ENCODE measurements at places on chromosomes 16 and 17.

DNA sequence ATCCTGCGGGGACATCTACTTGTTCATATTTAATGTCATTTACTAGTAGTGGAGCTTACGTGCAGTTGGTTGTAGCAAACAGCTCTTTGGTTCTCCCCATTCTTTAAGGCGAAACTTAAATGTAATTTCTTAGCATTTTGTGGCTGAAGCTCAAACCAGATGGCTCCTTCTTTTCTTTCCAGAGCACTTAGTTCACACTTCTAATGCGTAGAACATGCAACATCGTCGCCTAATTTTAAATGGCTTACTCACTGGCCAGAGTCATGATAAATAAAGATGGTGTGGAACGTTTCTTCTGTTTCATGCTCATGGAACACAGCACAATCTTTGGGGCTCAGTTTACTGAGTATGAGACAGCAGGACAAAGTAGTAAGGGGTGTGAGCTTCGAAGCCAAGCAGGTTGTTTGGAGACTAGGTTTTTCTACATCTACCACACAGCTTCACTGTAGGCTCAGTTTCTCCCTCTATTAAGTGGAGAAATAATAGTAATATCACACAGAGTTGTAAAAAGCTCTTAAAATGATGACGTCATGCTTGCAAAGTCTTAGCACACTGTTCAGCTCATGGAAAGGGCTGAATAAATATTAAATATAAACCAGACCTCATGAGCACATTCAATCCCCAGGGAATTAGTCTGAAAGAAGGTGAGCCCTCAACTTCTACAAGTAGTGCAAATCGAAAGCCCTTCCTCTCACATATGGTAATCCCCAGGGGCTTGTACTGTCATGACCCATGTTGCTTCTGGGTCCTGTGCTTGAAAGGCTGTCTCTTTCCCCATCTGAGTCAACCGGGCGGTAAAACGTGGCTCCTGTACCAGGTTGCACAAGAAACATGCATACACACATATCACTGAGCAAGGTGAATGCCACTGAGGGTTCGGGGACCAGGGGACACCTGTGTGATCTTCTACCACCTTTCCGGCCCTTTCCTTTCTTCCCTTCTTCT is 384.3 kb downstream of the CDH13 start:
- no peak for DNase-seq

- DNase-seq = no peak
These were observed 36.3 kb downstream of the ADGRG5 start for GRCh38 chr16:57578521-57579360.

GRCh38 chr16:55444754-55445485 is 34.1 kb upstream of the MMP2 start:
- no peak for DNase-seq

DNA sequence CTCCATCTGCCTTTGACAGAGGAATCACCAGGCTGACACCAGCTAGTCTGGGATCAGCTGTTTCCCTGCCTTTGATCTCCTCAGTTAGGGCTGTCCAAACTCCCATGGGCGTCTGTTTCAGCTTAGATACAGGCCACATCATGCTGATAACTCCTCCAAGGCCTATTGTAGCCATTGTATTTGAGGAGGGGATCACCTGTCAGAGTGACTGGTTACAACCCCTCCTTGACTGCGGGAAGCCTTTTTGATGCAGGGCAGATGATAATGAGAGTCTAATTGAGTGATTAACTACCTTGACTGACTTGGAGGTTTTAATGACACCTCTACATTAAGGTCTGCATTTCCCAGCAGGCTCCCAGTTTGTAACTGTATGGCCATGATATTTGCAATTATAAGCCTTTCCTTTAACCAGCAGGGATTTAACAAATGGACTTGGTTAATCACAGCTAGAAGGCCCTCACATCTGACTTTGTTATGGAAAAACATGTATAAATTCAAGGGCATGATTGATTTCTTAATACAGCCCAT is 863.5 kb downstream of the KCNJ2 start:
- no peak for DNase-seq

DNA sequence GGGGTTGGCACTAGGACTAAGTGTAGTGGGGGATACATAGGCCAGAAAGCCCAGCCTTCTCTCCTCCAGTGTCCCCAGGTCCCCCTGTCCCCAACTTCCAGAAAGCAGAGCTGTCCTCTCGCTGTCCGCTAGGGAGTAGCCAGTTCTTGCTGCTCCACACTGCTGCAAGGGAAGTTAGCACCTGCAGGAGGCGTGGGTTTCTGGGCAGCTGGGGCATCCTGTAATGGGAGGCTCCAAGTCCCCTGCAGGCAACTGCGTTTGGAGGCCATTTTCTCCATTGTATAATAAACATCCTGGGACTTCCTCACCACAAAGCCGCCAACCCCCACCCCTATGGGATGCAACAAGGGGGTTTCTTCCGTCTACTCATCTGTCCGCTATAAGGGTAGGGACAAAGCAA is 1.7 kb downstream of the RPRML start:
- DNase-seq = no peak

DNA sequence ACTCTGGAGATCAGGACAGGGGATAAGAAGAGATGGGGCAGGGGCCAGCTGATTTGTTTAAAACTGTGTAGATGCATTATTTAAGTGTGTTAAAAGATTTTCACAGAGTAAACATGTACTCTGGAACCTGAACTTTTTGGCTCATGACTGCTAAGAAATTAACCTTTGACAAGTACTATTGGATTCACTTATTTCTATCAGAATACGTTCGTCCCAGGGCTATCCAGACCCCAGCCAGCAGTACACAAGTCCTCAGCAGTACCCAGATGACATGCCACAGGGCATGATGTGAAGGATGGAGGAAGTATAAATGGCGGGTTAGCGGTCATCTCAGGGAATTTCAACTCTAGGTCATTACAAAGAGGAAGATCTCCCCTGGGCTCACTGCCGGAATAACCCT is 253.7 kb downstream of the STX8 start:
- no peak for DNase-seq

- no peak for DNase-seq
These were observed 5.8 kb upstream of the RHOT2 start for GRCh38 chr16:662095-662494.

DNA sequence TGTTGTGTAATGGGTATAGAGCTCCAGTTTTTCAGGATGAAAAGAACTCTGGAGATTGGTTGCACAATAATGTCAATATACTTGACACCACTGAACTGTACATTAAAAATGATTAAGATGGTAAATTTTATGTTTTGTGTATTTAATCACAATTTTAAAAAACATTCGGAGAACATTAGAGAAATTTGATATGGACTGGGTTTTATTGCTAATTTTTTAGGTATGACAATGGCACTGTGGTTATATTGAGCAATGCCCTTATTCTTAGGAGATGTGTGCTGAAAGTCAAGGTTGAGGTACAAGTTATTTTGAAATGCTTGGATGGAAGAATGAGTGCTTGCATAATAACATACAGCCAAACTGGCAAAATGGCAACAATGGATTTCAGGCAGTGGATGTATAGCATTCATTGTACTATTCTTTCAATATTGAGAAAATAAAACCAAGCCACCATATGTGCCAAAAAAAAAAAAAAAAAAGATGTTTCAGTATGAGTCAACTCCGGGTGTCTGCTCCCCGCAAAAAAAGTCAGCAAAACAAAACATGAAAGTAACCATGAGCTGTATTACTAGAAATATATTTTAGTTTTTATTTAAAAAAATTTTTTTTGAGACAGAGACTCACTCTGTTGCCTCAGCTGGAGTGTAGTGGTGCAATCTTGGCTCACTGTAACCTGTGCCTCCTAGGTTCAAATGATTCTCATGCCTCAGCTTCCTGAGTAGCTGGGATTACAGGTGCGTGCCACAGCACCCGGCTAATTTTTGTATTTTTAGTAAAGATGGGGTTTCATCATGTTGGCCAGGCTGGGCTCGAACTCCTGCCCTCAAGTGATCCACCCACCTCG is 19.8 kb downstream of the HOXB1 start:
- no peak for DNase-seq

- no peak for DNase-seq
These were observed 5.8 kb upstream of the MYCBPAP start for GRCh38 chr17:50502301-50502990.

GRCh38 chr16:49738001-49738400 is 117.9 kb downstream of the ZNF423 start:
- DNase-seq = no peak

DNA sequence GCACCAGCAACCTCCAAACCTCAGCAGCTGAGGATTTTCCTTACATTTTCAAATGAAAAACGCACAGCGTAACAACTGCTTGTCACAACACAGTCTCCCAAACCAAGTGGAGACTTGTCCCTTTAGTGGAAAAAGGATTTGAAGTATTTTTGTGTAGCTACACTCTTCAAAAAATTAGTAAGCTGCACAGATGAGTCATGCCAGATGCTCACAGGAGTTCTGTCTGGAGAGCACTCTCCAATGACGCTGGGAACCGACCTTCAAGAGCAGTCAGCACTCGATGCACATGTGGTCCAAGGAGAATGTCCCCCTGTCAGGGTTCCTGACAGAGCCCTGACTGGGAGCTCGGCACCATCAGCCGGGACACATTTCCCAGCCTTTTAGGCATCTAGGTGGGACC is 39.8 kb downstream of the MAP1LC3B start:
- no peak for DNase-seq

DNA sequence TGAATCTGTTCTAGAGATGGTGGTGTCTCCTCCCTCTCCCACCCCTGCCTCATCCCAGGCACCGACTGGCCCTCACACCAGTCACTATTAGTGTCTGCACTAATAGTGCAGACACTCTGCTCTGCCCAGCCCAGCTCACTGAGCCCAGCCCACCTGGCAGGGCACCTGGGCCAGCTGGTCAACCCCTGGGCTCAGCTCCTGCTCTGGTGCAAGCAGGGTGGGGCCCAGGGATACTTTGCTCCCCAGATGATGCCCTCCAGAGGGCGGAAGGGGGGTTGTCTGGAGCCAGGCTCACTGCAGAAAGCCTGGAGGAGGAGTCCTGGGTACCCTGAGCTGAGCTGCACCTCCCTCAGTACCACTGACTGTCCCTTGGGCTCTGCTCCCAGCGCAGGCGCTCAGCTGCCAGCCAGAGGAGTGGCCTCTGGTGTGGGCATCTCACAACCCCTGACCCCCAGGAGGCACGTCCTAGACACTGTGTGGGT is 14.5 kb downstream of the RAB11FIP4 start:
- DNase-seq = no peak

DNA sequence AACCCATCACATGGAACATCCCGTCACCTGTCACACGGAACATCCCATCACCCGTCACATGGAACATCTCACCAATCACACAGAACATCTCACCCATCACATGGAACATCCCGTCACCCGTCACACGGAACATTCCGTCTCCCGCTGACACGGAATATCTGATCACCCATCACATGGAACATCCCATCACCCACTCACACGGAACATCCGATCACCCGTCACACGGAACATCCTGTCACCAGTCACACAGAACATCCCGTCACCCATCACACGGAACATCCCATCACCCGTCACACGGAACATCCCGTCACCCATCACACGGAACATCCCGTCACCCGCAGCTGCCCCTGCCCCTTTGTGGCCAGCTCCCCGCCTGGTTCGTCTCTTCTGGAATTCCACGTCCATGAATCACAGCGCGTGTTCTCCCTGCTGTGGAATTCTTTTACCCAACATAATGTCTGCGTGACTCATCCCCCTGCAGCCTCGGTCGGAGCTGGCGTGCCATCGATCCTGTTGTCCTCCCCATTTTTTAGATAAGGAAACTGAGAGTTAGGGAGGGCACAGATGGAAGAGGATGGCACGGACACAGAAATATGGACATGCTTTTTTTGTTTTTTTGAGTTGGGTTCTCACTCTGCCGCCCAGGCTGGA is 5.6 kb downstream of the CPNE7 start:
- no peak for DNase-seq

- DNase-seq = no peak
These were observed 43.5 kb downstream of the GINS3 start for GRCh38 chr16:58435779-58436178.

- DNase-seq = no peak
These were observed 510 bp downstream of the ERCC4 start for GRCh38 chr16:13920510-13920818.

- no peak for DNase-seq
These were observed 296.3 kb downstream of the HS3ST4 start for GRCh38 chr16:25988084-25988483.

DNA sequence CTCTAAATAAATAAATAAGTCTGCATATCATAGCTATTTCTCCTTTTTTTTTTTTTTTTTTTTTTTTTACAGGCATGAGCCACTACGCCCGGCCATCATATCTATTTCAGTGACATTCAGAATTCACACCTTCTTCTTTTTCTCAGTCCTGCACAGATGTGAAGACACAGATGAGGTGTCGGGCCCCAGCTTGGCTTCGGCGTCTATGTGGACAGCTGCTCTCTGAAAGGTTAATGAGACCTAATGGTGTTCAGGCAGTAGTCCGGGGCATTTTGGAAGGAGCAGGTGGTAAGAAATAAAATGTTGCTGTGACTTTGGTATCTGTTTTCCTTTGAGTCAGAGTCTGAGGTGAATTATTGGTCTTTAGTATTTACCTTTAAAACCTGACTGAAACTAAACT is 23.6 kb downstream of the TANGO6 start:
- DNase-seq = no peak

DNA sequence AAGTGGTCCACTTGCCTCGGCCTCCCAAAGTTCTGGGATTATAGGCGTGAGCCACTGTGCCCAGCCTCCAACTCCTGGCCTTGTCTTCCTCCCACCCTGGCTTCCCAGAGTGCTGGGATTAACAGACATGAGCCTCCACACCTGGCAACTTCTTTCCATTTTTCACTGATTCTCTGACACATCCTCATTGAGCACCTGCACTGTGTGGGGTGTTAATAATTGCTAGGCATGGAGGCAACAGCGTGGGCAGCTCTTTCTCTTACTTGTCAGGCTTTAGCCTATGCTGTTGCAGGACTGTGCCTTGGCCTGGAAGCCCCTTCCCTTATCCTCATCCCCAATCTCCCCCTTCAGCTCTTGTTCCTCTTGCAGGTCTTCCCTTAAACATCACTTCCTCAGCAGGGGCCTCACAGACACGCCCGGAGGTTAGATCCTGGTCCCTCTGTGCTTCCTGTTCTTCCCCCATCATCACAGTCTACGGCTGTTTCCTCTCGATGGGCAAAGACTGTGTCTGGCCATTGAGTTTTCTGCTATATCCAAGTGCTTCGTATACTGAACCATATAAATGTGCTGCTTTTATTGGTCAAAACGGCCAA is 7.9 kb downstream of the QPRT start:
- DNase-seq = no peak

- no peak for DNase-seq
These were observed 257.2 kb upstream of the ASIC2 start for GRCh38 chr17:33550261-33550660.

GRCh38 chr17:49266233-49266632 is 35.6 kb upstream of the PHOSPHO1 start:
- DNase-seq = no peak

DNA sequence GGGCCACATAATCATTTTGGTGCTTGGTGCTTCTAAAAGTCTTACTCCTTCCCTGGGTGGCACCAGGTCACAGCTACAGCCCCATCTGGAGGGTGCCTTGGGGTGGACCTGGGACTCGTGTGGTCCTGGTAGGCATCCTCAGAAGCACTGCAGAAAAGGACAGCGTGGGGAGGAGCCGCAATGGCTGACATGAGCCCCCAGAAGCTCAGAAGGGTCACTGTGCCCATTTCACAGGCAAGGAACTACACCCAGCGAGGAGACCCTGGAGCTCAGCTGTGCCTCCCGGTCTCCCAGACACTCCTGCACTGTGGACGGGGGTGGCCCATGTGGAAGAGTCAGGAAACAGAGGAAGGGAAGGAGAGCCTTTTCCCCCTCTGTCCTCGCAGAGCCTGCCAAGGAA is 26.4 kb downstream of the C17orf100 start:
- DNase-seq = no peak

GRCh38 chr16:50305441-50306061 is 39.2 kb downstream of the ADCY7 start:
- no peak for DNase-seq
